ENCODE measurements at places on chromosomes 16 and 17.

DNA sequence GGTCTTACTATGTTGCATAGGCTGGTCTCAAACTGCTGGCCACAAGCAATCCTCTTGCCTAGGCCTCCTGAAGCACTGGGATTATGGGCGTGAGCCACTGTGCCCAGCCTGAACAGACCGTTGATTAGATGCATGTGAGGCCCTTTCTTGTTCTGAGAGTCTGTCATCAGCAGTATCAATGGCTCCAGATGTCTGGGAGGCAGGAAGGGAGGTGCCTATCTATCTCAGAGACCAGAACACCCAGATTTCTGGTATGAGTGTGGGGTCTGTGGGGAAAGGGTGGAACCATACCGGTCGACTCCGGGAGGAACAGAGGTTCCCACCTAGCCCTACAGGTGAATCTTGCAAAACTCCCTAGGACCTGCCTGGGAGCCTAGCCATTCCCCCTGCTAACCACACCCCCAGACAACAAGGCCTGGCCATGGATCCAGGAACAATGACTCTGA is 71.7 kb downstream of the PRKCB start:
- DNase-seq = no peak

- no peak for DNase-seq
Measured at GRCh38 chr16:85913688-85914422, 14.9 kb downstream of the IRF8 start.

DNA sequence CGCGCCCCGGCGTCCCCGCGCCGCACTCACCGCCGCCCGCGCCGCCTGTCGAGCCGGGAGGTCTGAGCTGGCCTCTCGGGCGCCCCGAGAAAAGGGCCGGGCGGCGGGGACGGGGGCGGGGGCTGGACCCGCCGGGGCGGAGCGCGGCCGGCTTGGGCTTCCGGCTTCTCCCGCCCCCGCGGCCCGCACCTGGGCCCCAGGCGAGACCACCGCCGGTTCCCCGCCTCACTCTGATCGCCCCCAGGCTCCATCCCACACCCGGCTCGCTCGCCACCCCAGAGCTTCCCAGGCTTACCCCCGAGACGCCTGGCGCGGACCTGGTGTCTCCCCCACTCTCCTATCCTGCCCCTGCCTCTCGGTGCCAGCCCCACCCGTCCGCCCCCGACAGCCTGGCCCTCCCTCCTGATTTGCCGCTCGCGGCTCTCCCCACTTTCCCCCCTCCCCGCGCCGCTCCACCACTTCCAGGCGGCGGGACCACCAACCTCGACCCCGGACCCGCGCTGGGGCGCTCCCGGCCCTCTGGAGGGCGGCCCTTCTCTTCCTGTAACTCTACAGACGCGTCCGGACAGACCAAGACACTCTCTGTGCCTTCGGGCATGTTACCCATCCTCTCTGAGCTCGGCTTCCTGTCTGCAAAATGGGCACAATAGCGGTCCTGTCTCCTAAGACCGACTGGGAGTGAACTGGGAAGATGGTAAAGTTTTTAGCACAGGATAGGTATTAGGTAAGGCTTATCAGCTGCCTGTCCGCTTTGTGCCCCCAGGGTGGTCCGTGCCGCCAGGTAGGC is at the start of gene LITAF:
Gene LITAF (minus strand): TSS at position 64 of the 787 bp plus-strand sequence. CDS start 30,189 bp downstream, outside the sequence.
- peak; percentile 17 for DNase-seq

DNA sequence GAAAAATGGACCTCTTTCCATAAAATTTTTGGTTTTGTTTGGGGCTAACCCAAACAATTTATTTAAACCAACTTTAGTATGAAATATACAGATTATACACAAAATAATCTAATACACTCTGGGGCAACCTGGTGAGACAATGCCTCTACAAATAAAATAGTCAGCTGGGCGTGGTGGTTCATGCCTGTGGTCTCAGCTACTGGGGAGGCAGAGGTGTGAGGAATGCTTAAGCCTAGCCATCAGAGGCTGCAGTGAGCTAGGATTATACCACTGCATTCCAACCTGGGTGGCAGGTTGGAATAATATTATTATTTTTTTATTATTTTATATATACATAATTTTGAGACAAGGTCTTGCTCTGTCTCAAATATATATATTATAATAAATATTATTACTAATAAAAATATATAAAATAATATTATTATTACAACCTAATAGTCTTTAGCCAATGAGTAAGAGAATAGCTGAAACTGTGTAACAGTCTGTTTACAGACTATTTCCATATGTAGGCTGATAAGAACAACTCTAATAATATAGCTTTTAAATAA is 50.5 kb downstream of the GLG1 start:
- no peak for DNase-seq

- DNase-seq = no peak
Measured at GRCh38 chr16:89822188-89823086, 5.8 kb upstream of the SPIRE2 start.

DNA sequence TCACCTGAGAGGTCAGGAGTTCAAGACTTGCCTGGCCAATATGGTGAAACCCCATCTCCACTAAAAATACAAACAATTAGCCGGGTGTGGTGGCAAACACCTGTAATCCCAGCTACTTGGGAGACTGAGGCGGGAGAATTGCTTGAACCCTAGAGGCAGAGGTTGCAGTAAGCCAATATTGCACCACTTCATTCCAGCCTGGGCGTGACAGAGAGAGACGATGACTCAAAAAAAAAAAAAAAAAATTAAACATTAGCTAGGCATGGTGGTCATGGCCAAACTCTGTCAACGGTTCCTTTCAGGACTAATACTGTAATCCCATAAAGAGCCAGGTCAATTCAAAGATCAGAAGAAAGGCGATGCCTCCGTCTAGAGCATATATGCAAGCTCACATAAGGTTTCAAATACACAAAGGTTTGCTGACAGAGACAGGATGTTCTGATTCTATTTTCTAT is 2.4 kb downstream of the RNF157 start:
- no peak for DNase-seq

- DNase-seq = no peak
Measured at GRCh38 chr16:15507301-15507958, 73.0 kb downstream of the BMERB1 start.

GRCh38 chr16:24863582-24864437 is 18.0 kb downstream of the SLC5A11 start:
- no peak for DNase-seq

- no peak for DNase-seq
Measured at GRCh38 chr17:51402899-51403298, 142.6 kb downstream of the UTP18 start.

DNA sequence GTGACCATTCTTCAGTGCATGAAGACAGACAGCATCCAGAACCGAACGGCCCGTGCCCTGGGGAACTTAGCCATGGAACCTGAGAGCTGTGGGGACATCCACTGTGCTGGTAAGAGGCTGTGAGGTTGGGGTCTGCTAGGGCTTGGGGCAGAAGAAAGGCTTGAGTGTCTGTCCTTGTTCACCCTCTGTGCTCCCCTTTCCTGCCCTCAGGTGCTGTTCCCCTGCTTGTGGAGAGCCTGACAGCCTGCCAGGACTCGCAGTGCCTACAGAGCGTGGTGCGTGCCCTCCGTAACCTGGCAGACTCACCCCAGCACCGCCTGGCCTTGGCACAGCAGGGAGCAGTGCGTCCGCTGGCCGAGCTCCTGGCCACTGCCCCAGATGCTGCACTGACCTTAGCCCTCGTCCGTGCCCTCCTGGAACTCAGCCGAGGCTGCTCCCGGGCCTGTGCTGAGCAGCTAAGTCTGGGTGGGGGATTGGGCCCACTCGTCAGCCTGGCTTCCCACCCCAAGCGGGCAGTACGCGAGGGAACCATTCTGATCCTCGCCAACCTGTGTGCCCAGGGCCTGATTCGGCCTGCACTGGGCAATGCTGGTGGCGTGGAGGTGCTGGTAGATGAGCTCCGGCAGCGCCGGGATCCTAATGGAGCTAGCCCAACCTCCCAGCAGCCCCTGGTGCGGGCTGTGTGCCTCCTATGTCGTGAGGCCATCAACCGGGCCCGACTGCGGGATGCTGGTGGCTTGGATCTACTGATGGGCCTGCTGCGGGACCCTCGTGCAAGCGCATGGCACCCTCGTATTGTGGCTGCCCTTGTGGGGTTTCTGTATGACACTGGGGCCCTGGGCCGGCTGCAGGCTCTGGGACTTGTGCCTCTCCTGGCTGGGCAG is 2.9 kb downstream of the ARMC5 start:
- no peak for DNase-seq

- no peak for DNase-seq
Measured at GRCh38 chr17:22600644-22601298, 908.4 kb downstream of the KCNJ18 start.

GRCh38 chr16:3101018-3101840 is 2.1 kb upstream of the ZSCAN10 start:
- DNase-seq = no peak

DNA sequence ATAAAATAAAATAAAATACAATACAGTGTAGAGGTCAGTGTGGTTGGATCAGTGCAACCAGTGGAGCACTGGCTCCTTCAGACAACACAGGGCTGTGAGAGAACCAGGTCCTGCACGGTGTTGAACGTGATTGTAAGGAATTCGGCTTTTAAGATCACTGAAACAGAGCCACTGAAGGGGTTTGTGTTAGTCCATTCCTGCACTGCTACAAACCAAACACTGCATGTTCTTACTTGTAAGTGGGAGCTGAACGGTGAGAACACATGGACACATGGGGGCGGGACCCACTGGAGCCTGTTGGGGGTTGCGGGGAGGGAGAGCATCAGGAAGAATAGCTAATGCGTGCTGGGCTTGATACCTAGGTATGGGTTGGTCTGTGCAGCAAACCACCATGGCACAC is 193.2 kb upstream of the AXIN2 start:
- no peak for DNase-seq

DNA sequence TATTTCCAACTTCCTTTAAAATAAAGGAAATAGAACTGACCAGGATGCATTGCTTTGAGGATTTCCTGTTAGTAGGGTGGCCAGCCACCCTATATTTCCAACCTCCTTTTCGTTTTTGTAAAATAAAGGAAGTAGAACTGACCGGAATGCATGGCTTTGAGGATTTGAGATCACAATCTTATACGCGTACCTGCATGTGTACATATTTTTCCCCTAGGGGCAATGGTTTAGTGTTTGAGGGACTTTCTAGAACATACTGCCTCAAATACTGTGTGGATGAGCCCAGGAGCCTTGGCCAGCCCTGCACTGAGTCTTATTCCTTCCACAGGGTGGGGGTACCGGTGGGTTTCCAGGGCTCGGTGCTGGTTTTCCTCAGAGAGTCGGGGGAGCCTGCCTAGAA is 25.6 kb downstream of the MAPK8IP3 start:
- no peak for DNase-seq

GRCh38 chr16:28204622-28205021 is 7.1 kb downstream of the XPO6 start:
- DNase-seq = no peak

DNA sequence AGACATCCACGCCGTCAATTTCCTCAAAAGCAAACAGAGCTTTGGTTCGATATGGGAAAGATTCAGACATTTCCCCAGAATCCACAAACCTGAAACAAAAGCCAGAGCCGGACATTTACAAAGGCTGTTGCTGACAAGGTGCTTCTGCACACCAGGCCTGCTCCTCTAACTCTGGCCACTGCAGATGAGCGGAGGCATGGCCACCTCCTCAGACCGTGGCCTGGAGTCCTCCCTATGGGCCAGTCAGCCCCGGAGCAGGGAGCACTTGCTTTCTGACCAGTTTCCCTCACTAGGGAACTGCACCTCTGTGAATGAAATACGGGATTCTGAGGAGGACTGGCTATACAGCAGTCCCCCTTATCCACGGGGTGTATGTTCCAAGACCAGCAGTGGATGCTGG is 22.3 kb upstream of the TRAP1 start:
- no peak for DNase-seq

- no peak for DNase-seq
Measured at GRCh38 chr17:28404007-28404406, 2.0 kb downstream of the SLC46A1 start.

- no peak for DNase-seq
Measured at GRCh38 chr17:45923511-45924268, 29.3 kb downstream of the MAPT start.

- DNase-seq = no peak
Measured at GRCh38 chr16:721765-722540, 1.0 kb downstream of the ANTKMT start.

DNA sequence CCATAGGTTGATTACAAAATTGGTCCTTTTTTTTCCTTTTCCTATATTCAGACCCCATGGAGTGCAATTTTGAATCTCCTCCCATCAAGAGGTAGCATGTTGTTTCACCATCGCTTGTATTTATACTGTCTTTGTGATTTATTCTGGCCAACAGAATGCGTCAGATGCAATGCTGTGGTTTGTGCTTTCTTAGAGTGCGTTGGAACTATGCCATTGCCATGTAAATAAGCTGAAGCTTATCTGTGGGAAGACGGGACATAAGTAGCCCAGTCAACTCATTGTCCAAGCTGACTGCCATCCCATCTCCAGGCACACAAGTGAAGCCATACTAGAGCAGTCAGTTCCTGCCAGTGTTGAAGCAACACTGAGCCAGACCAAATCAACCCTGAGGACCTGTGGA is 1339.3 kb upstream of the GOT2 start:
- no peak for DNase-seq

DNA sequence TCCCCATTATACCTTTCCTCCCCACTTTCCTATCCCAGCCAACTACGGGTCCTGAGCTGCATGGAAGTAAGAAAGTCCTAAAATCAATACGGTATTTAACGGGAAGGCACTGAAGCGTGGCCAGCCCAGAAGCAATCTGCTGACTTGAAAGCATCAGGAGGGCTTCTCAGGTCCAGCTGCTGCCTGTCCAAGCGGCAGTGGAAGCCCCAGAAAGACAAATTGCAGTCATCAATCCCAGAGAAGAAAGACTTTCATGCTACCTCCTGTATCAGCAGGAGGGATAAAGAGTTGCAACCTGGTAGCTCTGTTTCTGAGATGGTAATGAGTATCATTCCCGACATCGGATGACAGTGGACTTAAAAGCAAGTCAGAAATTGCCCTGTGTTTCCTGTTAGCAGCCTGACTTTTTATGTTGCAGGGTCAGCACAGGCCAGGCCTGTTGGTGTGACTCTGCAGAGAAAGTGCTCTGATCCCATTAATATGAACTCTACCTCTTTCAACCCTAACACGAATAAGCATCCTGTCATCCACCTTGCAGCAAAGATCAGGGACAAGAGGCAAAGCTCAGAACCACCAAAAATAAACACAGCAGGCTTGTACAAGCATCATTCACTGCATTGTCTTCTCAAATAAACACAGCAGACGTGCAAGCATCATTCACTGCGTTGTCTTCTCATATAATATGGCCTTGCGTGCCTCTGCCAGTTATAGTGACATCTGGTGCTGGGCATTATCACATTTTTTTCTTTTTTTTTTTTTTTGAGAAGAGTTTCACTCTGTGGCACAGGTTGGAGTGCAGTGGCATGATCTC is 358.6 kb upstream of the CDH11 start:
- DNase-seq = no peak

GRCh38 chr16:79912592-79913310 is 312.2 kb upstream of the MAF start:
- no peak for DNase-seq

- no peak for DNase-seq
Measured at GRCh38 chr17:76676629-76677028, 33.1 kb upstream of the ST6GALNAC1 start.

- no peak for DNase-seq
Measured at GRCh38 chr16:69328854-69329316, 1.5 kb downstream of the PDF start.

- DNase-seq = no peak
Measured at GRCh38 chr16:57192146-57192545, 6.0 kb downstream of the RSPRY1 start.

- no peak for DNase-seq
Measured at GRCh38 chr16:3915426-3916260, 35.1 kb upstream of the CREBBP start.
